ENCODE measurements at places on chromosomes 13 and 19. TPM values are rescaled to one million over a fixed set of nuclear protein-coding genes. Genes with fewer than 3 reads are reported as not detected.

DNA sequence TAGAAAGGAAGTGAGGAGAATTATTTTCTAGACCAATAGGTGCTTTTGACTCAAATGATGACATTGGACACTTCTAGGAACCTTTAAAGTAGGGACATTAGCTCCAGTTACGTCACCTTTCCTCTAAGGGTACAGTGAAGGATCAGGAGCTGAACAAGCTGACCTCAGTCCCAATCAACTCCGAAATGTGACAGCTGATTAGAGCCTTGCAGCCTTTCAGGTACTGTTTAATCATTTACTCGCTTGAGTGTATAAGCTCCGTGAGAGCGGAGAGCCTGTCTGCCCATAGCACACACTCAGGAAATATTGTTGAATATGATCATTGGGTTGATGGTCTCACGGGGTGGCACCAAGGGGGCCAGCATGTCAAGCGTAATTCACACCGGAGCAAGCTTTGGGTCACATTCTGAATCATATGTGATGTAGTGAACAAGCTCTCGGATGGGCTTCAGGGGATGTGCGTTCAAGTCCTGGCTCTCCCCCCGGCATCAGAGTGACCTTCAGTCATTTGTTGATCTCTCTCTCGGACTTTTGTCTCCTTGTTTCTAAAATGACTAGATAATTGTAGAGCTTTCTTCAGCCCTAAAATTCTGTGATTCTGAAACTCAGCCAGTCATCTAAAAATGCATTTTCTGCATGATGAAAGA is 141.9 kb downstream of the ZIC5 start:
- H3K27ac ChIP-seq = no peak overlapping the region
- H3K4me3 ChIP-seq = no peak overlapping the region
- DNase-seq = peak; percentile 12
- no peaks in the 10 kb centered on the region for H3K4me1 ChIP-seq

Gene ATP4B
- 208 TPM for total RNA-seq

DNA sequence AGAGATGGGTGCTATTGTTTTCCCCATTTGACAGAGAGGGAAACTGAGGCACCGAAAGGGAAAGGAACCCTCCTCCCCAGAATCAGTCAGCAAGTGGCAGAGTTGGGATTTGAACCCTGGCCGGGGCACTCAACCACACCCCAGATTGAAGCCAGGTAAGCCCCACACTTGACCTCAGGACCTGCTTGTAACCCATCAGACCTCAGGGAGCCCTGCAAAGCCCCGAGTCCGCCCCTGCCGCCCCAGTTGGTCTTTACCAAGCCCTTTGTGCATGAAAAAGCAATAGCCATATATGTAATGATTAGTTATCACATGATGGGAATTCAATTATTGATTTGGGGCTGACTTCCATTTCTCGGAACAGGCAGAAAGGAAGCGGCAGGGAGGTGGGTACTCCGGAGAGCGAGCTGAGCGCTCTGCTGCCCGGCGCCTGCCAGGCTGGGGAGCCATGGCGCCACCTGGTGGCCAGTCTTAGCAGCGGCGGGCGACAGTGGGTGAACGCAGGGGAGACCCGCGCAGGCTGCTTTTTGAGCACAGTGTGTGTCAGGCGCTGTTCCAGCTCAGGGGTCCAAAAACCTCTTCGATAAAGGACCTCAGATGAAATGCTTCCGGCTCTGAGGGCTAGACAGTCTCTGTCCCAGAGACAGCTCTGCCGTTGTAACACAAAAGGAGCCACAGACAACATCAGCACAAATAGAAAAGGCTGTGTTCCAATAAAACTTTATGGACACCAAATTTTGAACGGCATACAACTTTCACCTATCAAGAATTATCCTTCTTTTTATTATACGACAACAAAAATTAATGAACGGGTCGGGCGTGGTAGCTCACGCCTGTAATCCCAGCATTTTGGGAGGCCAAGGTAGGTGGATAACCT is 82.9 kb upstream of the CACNA1A start:
- H3K36me3 ChIP-seq = no peaks in the 10 kb centered on the region
- peaks cover 3% of the 10 kb centered on the region for H3K27me3 ChIP-seq
- peak; percentile 77 for DNase-seq
- peaks cover 6% of the 10 kb centered on the region for H3K4me1 ChIP-seq

DNA sequence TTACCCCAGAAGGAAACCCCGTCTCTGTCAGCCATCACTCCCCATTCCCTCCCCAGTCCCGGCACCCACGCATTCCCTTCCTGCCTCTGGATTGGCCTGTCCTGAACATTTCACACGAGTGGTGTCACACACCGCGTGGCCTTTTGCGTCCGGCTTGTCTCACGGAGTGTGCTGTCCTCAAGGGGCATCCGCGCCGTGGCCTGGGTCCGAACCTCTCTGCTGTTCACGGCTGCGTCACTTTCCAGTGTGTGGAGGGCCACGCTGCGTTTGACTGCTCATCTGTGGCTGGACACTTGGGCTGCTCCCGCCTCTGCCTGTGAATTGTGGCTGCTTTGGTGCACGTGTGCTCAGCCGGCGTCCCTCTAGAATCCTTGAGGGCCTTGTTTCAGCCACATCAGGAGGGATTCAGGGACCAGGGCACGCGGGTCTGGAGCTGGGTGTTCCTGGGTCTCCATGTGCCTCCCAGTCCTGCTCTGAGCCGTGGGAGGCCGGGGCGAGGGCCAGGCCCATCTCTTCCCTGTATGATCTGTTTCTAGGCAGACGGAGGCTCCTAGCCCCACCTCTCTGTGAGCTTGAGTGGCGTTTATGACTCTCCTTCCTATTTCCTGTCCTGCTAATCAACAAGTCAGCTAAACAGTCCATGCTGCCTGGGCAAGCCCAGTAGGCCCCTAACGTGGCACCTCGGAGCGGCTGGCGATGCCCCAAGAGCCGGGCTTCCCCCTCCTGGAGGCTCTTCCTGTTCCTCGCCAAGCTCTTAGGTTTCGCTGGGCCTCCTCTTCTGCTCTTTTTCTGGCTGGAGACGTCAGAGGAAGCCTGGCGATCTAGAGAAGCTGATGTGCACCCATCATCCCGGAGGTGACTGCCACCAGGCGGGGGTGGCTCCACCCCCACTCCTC is 8.1 kb downstream of the STK11 start:
- DNase-seq = peak; percentile 80
- H3K36me3 ChIP-seq = peaks cover 17% of the 10 kb centered on the region
- peaks cover 84% of the 10 kb centered on the region for H3K4me1 ChIP-seq
- no peak overlapping the region for H3K4me3 ChIP-seq

Gene LRRC63
- not detected for total RNA-seq

Gene CNOT3
- 100 TPM for total RNA-seq

Gene OR7C1
- not detected for total RNA-seq

DNA sequence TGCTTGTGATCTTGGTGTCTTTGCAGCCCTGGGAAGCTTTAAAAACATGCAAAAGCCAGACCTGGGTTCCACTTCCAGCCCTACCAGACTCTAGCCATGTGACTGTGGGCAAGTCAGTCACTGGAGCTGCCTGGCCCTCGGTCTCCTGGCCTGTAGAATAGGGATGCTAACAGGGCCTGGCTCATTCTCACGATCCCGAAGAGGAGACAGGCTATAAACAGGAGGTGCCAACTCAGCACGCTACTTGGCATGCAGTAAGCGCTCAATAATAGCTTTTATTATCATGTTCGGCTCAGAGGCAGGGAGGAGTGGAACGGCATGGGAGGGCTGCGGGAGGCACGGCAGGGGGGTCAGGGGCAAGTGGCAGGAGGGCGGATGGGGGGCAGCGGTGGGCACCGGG is 1.7 kb downstream of the CTXN1 start:
- DNase-seq = no peak
- H3K36me3 ChIP-seq = peaks cover 17% of the 10 kb centered on the region

Gene RNF113B
- not detected for total RNA-seq

Gene IGFL4
- not detected for total RNA-seq

Gene ZNF790
- total RNA-seq = 13.6 TPM

Gene LYPD3
- not detected for total RNA-seq

DNA sequence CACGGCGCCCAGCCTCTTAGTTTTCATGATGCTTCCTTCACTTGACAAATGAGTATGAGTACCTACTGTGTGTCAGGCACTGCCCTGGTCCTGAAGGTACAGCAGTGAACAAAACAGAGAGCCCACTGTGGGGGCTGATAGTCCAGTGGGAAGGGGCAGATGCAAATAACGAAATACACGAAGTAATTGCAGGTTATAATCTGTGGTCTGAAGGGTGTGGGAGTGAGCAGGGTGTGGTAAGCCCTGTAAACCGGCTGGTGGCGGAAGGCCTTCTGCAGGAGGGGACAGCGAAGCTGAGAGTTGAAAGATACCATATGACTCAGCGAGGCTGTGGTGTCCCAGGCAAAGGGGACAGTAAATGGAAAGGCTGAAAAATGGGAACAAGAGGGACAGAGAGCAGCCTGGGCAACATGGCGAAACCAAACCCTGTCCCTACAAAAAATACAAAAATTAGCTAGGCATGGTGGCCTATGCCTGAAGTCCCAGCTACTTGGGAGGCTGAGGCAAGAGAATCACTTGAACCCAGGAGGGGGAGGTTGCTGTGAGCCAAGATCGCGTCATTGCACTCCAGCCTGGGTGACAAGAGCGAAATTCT is 60.5 kb downstream of the MAP4K1 start:
- no peak overlapping the region for H3K4me3 ChIP-seq
- no peaks in the 10 kb centered on the region for H3K27me3 ChIP-seq
- H3K36me3 ChIP-seq = no peaks in the 10 kb centered on the region
- no peak overlapping the region for H3K27ac ChIP-seq
- no peaks in the 10 kb centered on the region for H3K4me1 ChIP-seq

Gene KIR2DL3
- total RNA-seq = not detected

DNA sequence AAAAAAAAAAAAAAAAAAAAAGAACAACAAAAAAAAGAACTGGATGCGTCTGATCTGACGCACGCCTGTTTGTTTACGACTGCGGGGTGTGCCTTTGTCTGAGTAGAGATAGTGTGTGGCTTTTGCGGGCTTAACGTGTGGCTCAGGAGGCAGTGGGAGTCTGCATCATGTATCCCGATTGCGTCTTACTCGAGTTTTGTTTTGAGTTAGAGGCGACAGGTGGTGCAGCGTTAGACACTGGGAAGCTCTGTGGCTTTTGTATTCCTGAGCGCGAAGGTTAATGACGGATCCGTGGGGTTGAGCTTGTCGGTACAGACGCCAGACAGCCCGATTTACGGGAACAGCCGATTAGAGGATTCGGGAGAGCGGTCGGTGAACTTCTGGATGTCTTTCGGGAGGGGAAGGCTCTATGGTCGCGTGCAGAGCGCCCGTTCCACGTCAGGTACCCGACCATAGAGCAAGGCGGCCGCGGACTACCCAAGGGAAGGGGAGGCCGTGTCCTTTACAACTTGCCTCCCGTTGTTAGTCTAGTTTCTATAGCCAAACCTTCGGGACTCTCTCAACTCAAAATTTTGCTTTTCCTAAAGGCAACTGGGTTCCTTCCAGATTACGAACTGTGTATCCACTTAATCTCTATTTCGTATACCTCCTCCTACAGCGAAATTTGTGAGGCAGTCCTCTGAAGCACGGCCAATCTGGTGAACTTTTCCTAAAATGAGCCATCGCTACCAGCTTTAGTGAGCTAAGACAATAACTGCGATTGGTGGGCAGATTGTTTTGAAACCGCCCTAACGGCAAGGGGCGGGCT is 926 bp upstream of the HNRNPUL1 start:
- no peaks in the 10 kb centered on the region for H3K27me3 ChIP-seq
- H3K36me3 ChIP-seq = peaks cover 23% of the 10 kb centered on the region
- peak overlapping the region; percentile 47 for H3K4me3 ChIP-seq
- DNase-seq = peak; percentile 66

Gene CEACAM20
- not detected for total RNA-seq

GRCh38 chr13:30696278-30697176 is 38.8 kb upstream of the ALOX5AP start:
- H3K4me3 ChIP-seq = no peak overlapping the region
- DNase-seq = peak; percentile 68
- H3K27ac ChIP-seq = no peak overlapping the region
- H3K4me1 ChIP-seq = peaks cover 27% of the 10 kb centered on the region

DNA sequence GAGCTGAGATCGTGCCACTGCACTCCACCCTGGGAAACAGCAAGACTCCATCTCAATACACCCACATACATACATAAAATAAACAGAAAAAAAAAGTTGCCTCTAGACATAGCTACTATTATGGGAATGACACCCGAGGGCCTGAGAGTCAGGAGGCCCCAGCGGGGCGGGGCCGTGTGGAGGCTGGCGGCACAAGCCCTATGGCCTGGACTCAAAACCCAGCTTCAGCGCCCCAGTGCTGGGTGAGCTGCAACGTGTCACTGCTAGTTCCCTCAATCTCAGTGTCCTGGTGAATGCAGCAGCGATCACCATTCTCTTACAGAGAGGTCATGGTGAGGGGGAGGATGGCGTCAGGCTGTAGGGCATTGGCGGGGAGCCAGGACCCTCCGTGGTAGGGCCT is 9.2 kb upstream of the ZSCAN1 start:
- H3K4me1 ChIP-seq = no peaks in the 10 kb centered on the region
- H3K36me3 ChIP-seq = no peaks in the 10 kb centered on the region
- H3K4me3 ChIP-seq = no peak overlapping the region

Gene CLC
- total RNA-seq = not detected

DNA sequence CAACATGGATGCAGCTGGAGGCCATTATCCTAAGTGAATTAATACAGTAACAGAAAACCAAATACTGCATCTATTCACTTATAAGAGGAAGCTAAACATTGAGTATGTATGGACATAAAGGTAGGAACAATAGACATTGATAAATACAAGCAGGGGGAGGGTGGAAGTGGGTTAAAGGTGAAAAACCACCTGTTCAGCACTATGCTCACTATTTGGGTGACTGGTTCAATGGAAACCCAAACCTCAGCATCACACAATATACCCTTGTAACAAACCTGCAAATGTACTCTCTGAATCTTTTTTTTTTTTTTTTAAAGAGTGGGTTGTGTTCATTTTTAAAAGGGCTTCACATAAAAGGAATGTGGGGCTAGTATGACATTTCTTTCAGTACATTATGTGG is 26.9 kb upstream of the CPB2 start:
- H3K36me3 ChIP-seq = peaks cover 39% of the 10 kb centered on the region
- no peaks in the 10 kb centered on the region for H3K4me1 ChIP-seq
- no peaks in the 10 kb centered on the region for H3K27me3 ChIP-seq
- H3K27ac ChIP-seq = no peak overlapping the region

Data from stomach (tissue), 19 donors.